LHCN-M2 (cell line): ENCODE measurements at places on chromosomes 4 and X. TPM values are rescaled to one million over a fixed set of nuclear protein-coding genes. Genes with fewer than 3 reads are reported as not detected.

Gene PDGFC
- 89.3 and 107 TPM in 2 replicates for total RNA-seq

Gene UGT2B15
- total RNA-seq: not detected in 2 replicates

Gene MTNR1A
- not detected in 2 replicates for total RNA-seq

Gene TRIM75
- 0.11 and 0.13 TPM in 2 replicates for total RNA-seq

Gene SLC4A4
- total RNA-seq: 1.5 and 1.8 TPM in 2 replicates

Gene C4orf50
- total RNA-seq: not detected in 2 replicates

Gene CHM
- total RNA-seq: 20.4 and 22.2 TPM in 2 replicates

Gene IQSEC2
- 17.0 and 18.3 TPM in 2 replicates for total RNA-seq

Gene ESX1
- not detected in 2 replicates for total RNA-seq

Gene SPATA18
- total RNA-seq: not detected in 2 replicates

Gene MAP7D3
- total RNA-seq: 15.3 and 15.5 TPM in 2 replicates

Gene NPY1R
- total RNA-seq: not detected in 2 replicates

Gene RWDD4
- total RNA-seq: 42.2 and 53.3 TPM in 2 replicates

Gene UGT2B11
- total RNA-seq: not detected in 2 replicates

Gene OTUD5
- 27.8 and 40.2 TPM in 2 replicates for total RNA-seq

Gene NBDY
- total RNA-seq: 6.7 and 12.3 TPM in 2 replicates

Gene CXCL5
- 0.06 TPM in 1 of 2 replicates, not detected in the other for total RNA-seq

Gene GUCY1B1
- total RNA-seq: 2.3 and 3.4 TPM in 2 replicates

Gene RBMX2
- 15.5 and 21.6 TPM in 2 replicates for total RNA-seq

Gene MAGEA2B
- total RNA-seq: not detected in 2 replicates

Gene SOX3
- total RNA-seq: not detected in 2 replicates

Gene PHOX2B
- total RNA-seq: not detected in 2 replicates

Gene ASB9
- total RNA-seq: 2.1 and 4.2 TPM in 2 replicates

Gene CLDN22
- total RNA-seq: not detected in 2 replicates

Gene RTL5
- total RNA-seq: 1.3 and 1.7 TPM in 2 replicates

Gene DAPP1
- not detected in 2 replicates for total RNA-seq

Gene CCDC160
- 0.17 and 0.58 TPM in 2 replicates for total RNA-seq

Gene SEC31A
- 179 and 189 TPM in 2 replicates for total RNA-seq

Gene FAM241A
- 1.2 and 1.5 TPM in 2 replicates for total RNA-seq

Gene SLC34A2
- not detected in 2 replicates for total RNA-seq
